ENCODE measurements at places on chromosomes 11 and 22.

GRCh38 chr22:40829131-40829530 is 10.0 kb upstream of the SLC25A17 start:
- no peak for DNase-seq

DNA sequence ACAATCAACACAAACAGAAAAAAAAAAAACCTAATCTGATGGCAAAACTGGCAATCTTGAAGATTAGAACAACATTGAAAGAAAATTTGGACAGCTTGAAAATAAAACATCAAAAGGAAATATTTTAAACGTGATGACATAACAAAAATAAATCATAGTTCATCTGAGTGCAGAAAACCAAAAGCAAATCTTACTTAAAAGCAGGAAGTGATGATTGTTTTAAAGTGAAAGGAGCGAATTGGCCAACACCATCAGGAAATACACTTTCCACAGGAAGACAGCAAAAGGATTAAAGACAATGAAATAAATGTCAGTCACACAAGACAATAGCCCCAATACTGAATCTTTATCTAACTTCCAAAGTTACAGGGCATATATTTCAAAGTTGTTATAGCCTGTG is 696.5 kb upstream of the CHORDC1 start:
- DNase-seq, result no peak

DNA sequence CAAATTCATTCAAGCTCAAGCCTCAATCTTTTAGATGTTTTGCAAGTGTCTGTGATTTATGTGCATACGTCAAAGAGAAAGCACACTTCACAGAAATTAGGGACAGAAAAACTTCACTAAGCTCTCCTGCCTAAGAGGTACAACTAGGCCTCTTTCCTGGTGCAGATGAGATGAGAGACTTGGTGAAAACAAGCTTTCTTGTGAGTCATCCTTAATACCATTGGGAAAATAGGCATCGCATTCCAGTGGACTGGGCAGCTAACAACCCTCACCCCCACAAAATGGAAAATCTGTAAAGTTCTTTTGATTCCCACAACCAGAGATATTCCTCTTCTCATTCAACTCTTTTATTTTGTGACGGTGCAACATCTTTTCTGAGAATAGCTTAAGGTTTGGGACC is 1110.4 kb upstream of the CCDC90B start:
- DNase-seq, result peak; percentile 3

DNA sequence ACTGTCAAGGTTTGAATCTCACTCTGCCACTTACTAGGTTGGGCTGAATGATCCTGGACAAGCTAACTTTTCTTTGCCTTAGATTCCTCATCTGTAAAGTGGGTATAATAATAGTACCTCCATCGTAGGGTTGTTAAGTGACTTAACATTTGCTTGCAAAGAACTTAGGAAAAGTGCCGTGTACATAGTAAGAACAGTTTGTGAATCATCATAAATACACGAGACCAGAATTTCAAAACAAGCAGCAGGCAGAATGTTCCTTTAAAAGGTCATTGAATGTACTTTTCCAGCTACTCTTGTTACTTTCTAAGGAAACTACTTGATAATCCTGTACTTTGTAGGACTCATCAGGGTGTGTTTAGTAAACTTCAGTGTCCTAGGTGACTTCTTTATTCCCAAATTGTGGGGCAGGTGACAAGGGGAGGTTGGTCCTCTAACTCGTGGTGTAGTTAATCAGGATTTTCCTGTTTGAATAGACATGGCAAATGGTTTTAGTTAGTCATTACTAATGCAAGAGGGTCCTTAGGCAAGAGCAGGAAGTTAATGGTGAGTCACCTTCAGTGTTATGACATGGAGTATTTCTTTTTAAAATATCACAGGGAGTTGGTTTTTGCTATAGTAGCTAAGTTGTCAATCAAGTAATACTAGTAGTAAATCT is 67.9 kb downstream of the YAP1 start:
- DNase-seq, result peak; percentile 92

GRCh38 chr11:102111011-102111786 is 952 bp downstream of the YAP1 start:
- peak; percentile 92 for DNase-seq

DNA sequence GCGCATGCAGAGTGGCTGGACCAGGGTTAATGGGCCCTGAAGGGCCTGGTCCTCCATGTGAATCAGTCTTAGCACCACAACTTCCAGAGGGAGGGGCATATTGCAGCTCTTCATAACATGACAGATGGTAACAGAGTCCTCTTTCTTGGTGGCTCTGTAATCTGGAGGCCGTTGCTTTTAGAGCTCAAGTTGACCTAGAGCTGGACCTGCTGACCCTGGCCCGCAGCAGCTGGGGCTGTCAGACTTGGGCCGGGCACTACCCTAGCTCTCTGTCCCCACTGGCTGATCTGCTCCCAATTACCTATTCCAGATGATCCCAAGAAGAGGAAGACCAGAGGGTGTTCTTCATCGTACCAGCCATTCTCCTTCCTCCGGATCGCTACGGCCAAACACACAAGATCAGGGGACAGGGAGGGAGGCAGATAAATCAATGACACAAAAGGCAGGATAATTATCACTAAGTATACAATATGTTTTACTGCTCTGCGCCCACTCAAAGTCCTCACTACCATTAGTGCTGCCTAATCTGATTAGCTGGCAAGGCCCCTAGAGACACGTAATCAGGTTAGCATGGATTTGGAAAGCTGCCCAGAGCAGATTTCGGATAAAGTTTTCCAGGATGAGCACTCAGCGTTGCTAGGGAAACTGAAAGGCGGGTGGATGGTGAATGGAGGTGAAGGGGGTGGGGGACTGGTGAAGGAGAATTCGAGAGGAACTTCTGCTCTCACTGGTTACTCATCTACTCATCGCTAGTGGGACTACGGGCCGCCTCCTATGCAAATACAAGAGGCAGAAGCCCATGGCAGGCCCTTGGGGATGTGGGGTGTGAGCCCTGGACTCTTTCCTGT is 64.5 kb upstream of the PHOX2A start:
- peak; percentile 89 for DNase-seq

DNA sequence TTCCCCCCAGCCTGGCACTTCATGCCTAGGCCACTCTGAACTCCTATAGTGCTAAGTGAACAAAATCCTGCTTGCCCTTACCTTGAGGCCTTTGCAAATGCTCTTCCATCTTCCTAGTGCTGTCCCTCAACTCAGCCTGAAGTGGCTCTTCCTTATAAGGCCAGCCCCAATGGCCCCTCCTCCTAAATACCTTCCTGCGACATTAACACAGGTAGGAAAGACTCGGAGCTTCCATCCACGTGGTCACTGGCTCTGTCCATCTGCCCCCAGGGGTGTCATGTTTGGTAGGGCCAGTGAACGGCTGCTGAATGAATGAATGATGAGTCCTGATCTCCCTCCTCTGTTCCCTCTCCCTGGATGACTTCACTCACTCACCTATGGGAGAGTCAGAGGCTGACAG is 4.2 kb downstream of the PDE2A start:
- DNase-seq, result no peak

- no peak for DNase-seq
Observed at GRCh38 chr11:43581370-43582023, 99.0 kb upstream of the HSD17B12 start.

DNA sequence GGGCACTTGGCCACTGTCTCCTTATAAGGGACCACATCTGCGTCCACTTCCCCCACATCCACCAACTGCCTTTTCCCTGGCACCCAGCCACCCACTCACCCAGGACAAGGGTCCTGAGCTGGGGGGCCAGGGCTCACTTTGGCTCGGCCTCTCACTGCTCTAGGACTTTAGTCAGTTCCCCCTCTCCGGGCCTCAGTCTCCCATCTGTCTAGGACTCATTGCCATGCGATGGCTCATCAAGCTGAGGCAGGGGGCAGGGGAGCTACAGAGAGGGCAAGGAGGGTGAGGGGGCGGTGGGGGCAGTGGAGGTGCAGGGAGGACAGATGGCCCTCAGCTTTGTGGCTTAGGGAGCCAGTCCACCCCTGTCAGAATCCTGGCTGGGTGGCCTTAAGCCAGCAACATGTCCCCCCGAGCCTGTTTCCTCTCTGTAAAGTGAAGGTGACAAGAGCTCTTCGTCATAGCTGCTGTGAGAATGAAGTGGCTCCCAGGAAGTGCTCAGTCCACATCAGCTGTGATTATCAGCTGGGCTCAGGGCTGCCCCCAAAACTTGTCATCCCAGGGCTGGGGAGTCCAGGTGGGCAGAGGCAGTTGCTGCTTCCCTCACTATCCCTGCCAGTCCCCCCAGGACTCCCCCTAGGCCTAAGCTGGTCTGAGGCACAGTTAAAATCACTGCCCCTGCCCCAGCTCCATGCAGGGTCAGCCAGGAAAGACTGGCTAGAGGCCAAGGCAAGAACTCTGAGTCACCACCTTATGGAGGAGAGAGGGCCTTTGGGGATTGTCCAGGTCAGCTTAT is 14.9 kb downstream of the RAC2 start:
- peak; percentile 90 for DNase-seq

DNA sequence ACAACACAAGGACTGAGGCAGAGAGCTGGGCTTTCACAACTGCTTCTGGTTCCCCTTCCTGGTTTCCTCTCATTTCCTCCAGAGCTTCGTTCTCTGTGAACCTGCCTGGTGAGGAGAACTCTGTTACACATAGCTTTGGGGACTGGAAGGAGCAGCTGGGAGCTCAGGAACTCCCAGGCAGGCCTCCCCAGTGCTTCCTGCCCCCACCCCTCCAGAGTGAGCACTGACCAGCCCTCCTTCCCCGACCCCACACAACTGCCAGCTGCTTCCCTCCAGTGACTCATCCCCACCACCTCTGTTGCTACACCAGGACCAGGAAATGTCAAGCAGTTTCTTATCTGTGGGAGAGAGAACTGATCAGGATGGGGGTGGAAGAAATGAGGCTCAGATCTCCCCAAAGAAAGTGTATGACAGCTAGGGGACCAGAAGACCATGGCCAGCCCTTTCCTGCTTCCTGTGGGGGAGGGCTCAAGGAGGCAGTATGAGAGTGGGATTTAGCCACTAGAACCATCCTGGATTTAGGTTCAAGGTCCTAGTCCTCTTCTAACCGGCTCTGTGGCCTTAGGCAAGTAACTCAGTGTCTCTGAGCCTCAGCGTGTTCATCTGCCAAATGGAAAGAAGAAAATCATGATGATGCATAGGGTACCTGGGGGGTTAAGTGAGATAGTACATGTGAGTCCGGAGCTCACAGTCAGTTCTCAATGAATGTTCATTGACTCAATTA is 4.5 kb upstream of the TP53I11 start:
- DNase-seq, result peak; percentile 94

DNA sequence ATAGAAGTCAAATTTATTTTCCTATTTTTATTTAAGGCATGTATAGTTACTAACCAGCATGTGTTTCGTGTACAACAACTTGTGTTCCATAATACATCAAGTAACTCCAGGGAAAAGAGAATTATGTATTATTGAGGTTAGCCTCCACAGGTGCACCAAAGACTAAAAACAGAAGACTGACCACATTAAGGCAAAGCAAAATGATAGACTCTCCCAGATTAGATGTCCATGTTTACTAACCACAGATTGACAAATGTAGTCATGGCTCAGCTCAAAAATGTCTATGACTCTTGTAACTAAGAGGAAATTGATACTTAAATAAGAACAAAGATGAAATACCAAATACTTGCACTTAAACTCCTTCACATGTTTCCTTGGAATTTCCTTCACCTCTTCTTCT is 238.5 kb downstream of the METTL15 start:
- no peak for DNase-seq

DNA sequence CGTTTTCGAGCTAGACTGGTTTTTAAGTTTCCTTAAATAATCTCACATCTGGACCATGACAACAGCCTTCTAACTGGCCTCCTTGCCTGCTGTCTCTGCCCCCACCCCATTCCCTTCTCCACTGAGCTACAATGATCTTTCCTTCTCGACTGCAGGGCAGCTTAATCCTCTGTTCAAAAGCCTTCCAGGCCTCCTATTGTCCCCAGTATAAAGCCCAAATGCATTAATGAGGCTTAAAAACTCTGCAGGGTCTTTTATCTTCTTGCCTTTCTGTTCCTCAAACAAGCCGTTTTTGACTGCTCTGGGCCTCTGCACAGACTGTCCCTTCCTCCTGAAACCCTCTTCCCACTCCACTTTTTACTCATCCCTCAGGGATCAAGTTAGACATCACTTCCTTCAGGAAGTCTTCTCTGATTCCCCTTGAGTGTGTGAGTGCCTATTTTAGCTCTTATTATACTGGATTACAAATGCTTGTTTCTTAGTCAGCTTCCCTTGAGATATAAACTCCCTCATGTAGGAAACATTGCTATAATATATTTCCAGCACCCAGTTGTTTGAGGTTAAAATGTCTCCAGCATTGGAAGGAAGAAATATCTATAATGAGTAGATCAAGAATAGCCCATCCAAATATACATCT is 23.6 kb upstream of the PAMR1 start:
- peak; percentile 38 for DNase-seq

GRCh38 chr11:108587109-108587508 is 6.5 kb downstream of the EXPH5 start:
- no peak for DNase-seq

GRCh38 chr11:118621784-118622375 is 14.5 kb downstream of the PHLDB1 start:
- DNase-seq, result no peak

DNA sequence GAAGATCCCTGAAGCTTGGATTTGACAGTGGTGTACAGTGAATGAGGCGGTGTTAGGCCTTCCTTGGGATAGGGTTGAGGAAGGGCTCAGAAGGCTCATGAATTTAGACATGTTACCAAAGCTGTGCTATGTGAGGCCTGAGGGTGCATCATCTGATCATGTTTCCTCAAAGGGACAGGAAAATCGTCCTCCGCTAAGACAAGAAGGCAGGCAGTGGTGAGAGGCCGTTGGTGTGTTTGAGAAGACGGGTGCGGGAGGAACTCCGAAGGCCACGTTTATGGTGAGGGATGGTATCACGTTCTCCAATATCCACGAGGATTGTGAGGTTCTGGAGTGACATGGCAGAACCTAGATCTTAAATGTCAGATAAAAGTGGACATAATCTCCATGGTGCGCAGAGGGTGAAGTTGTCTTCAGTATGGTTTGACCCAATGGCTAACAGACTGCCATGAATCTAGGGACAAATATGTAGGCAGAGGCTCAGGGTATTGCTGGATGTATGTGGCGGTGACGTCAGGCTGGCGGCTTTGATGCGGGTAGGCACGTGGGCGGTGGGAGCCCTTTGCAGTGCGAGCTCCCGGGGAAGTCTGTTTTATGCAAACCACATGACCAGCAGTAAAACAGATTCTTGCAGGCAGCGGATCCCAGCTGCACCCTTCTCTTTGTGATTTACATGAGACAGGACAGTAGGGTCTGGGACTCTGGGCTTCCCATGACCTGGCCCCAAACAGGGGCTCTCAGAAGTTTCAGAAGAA is 242.3 kb upstream of the B3GAT1 start:
- DNase-seq, result no peak

DNA sequence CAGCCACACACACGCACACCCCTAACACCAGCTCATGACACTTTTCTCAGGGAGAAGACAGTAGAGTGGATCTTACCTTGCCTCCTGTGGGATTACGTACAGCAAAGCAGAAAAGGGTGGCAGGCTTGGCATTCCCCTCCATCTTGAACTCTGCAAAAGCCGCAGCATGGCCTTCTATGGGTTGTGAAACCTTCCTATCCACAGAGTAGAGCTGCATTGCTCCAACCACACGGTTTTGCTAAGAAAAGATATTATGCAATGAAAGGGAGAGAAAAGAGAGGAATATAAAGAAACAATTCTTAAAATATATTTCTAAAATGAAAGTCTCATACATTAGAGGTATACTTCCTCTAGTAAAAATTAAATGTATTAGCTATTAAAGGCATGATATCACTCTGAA is 48.8 kb downstream of the CLTCL1 start:
- DNase-seq, result no peak

Data from fibroblast of pulmonary artery (primary cell).